ENCODE measurements at places on chromosomes 5 and 9.

GRCh38 chr9:16871336-16872151 lies 1.1 kb upstream of the BNC2 start:
- DNase-seq = peak; percentile 95

DNA sequence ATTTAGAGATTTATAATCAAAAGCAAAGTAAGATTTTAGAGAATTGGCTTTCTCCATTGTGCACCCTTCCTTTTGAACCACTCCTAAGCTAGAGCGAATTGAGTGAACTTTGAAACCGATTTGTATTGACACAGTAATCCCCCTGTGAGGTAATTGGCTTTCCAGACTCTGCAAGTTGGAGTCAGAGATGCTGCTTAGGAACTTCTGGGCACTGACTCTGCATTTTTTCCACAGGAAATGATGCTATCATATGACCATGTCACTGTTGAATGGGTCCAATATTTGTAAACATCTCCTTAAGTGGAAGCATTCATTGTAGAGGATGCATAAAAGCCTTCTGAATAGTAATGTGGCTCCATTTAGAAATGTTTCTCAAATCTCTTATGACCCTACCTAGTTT lies 394.4 kb upstream of the ZNF608 start:
- DNase-seq = peak; percentile 78

- no peak for DNase-seq
Measured at GRCh38 chr5:6261256-6261655, 117.1 kb downstream of the MED10 start.

DNA sequence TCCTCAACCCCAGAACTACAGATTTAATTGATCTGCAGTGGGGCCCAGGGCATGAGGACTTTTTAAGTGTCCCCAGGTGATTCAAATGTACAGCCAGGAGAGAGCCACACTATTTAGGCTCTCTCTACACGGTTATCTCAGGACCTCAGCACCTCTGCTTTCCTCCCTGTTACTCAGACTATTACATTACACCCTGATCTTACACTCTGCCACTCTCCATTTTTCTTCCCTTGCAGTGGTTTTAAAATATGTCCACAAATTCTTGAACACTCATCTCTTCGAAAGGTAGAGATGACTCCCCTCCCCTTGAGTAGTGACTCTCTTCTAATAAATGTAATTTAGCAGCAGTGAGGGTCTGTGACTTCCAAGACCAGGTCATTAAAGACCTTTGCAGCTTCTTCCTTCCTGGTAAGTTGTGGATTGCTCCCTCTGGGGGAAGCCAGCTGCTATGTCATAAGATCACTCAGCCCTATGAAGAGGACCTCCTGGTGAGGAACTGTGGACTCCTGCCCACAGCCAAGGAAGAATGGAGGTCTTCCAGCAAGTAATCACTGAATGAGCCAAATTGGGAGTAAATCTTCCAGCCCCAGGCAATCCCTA lies 87.5 kb upstream of the SSBP2 start:
- peak; percentile 53 for DNase-seq

DNA sequence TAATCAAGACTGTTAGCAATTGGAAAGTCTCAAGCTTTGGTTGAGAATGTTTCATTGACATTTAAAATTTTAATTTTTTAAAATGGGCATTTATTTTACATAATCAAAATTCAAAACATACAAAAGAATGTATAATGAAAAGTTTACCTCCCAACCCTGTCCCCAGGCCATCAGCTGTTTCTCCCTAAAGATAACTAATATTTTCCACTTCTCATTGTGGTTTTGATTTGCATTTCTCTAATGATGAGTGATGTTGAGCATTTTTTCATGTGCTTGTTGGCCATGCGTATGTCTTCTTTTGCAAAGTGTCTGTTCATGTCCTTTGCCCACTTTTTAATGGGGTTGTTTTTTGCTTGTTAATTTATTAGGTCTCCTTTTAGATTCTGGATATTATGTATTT lies 11.4 kb upstream of the MACIR start:
- DNase-seq = no peak

DNA sequence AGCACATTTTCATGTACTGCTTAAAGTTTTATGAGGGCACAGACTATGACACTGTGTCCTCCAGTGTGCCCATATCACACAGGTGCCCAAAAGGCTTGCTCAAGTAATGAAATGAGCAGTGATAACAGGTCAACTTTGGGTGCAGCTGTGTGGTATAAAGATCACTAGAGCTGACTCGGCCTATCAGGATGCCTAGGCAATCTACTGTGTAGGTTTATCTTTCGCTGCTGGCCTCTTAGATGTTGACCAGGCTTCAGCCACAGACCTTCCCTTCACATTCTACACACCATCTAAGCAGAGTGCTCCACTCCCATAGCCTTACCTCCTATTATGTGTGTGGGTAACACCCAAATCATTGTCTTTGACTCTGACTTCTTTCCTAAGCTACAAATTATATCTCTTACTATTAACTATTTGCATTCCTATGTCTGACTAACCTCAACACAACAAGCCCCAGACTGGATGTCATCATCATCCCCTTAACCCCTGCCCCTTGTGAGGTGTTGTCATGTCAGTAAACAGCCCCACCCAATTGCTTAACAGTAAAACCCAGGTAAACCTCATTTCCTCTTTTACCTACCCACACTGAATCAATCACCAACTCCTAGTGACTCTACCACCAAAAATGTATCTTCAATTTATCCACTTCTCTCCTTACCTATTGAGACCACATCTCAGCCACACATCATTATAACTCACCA lies 2.5 kb downstream of the SREK1IP1 start:
- peak; percentile 14 for DNase-seq

DNA sequence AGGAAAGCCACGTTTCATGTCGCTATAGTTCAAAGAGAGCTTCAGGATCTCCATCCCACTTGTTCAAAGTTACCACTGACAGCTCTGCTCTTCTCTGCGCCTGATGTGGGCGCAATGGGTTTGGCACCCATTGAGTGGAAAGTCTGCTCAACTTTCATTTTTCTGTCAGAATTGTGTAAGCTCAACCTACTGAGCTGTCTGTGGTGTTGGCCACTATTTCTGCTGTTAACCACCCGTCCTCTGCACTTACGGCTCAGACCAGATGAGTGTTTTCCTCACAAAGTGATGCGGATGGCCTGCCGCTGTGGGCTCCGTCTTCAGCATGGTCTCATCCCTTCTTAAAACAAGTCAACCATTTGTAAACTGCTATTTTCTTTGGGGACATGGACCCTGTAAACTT lies 131.2 kb downstream of the WNK2 start:
- DNase-seq = no peak

DNA sequence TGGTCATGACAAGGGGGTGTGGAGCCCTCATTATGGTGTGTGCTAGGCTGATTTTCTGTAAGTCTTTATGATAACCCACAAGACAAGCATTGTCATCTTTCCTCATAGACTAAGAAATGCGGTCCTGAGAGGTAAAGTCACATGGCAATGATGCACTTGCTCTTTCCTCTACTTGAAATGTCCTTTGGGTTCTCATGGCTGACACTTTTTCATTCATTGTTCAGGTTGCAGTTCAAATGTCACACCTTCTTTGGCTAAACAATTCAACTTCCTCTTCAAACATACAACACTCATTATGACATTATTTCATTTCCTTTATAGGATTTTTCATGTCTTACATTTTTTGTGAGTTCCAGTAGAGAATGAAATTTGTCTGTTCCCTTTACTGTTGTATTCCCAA lies 323.6 kb upstream of the PRR16 start:
- no peak for DNase-seq

GRCh38 chr9:82332018-82332773 lies 343.6 kb downstream of the SPATA31D1 start:
- peak; percentile 96 for DNase-seq

DNA sequence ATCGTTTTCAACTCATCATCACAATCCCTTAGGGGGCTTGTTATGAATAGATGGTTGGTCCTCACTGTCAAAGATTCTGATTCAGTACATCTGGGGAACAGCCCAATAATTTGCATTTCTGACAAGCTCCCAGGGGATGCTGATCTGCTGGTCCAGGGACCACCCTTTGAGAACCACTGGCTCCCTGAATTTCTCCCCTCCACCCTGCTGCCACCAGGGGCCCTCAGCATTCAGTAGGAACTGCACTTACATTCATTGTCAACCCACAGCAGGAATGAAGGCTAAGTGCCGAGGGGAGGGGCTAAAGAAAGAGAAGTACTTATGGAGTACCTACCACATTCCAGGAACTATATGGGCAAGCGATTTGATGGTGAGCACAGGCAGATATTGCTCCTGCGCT lies 85.9 kb downstream of the BOD1 start:
- peak; percentile 6 for DNase-seq

DNA sequence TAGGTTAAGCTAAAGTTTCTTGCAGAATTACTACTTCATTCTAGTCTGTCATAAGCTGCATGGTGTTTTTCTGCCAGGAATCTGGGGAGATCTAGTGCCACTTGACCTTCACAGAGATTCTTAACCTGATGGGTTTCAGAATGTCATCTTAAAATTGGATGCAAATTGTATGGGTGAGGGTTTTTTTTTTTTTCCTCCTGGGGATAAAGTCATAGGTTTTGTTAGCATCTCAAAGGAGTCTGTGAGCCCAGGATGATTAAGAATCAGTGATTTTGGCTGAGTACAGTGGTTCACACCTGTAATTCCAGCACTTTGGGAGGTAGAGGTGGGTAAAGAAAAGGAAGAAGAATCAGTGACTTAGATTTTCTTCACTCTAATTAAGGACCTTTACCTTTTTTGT lies 51.2 kb downstream of the NIM1K start:
- no peak for DNase-seq

GRCh38 chr9:91425271-91425670 lies 1.6 kb upstream of the NFIL3 start:
- DNase-seq = peak; percentile 72

DNA sequence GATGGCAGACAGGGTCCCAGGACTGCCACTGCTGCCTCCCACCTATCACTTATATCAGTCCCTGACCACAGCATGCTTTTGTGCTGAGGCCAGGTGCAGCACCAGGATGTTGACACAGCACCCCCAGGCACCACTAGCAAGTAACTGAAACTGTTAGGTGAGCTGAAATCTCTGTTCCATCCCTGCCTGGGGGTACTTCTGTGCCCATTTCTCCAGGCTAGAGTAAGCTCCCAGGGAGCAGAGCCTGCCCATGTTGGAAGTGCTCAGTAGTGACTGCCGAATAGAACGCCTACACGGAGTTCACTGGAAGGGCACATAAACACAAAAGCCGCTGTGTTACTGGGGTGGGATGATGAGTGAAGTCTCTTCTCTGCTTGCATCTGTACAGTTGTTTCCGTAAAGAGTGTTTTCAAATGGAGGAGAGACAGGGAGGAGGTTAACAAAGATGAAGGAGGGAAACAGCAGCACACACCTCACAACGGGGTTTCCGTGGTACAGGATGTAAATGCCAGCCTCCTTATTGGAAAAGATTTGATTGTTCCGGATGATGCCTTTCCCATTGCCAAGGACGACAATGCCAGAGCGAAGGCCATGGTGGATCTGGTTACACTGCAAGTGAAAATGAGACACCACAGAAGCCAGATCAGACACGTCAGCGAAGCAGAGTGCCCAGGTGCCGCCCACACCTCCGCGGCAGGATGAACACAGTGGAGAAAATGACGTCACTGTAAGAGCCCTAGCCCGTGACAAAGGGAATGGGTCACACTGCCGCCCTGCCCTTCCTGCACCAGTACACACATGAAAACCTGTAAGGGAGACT lies 43.1 kb downstream of the POLR1E start:
- no peak for DNase-seq

Measured in fibroblast of skin of right biceps (primary cell).